ENCODE measurements at places on chromosomes 7 and 10.

- no peak for DNase-seq
Measured at GRCh38 chr10:31136386-31136785, 104.7 kb upstream of the ZNF438 start.

- no peak for DNase-seq
Measured at GRCh38 chr7:25669281-25669781, 441.0 kb upstream of the NPVF start.

DNA sequence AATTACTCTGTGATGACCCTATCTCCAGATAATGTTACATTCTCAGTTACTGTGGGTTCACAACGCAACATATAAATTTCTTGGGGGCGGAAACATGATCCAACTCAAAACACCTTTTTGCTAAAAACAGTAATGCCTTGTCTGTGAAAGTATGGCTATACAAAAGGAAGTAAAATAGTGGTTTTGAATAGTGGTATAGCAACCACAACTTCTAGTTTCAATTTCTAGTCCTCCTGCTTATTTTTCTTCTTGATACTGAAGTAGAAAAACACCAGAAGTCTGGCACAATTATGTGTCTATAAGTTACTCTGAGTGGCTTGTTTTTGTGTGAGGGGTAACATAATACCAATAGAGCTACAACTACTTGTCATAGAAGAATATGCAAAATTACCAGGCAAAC lies 21.5 kb upstream of the ZNF800 start:
- DNase-seq = no peak

DNA sequence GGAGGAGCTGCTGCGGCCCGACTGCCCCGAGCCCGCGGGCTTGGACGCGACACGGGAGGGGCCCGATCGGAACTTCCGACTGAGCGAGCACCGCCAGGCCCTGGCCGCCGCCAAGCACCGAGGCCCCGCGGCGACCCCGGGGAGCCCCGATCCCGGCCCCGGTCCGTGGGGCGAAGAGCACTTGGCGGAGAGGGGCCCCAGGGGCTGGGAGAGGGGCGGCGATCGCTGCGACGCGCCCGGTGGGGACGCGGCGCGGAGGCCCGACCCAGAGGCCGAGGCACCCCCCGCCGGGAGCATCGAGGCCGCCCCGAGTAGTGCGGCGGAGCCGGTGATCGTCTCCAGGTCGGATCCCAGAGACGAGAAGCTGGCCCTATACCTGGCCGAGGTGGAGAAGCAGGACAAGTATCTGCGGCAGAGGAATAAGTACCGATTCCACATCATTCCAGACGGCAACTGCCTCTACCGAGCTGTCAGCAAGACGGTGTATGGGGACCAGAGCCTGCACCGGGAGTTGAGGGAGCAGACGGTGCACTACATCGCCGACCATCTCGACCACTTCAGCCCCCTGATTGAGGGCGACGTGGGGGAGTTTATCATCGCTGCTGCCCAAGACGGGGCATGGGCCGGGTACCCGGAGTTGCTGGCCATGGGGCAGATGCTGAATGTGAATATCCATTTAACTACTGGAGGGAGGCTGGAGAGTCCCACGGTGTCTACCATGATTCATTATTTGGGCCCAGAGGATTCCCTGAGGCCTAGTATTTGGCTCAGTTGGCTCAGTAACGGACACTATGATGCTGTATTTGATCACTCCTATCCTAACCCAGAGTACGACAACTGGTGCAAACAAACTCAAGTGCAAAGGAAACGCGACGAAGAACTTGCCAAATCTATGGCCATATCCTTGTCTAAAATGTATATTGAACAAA lies 1.4 kb downstream of the OTUD1 start:
- DNase-seq = no peak

DNA sequence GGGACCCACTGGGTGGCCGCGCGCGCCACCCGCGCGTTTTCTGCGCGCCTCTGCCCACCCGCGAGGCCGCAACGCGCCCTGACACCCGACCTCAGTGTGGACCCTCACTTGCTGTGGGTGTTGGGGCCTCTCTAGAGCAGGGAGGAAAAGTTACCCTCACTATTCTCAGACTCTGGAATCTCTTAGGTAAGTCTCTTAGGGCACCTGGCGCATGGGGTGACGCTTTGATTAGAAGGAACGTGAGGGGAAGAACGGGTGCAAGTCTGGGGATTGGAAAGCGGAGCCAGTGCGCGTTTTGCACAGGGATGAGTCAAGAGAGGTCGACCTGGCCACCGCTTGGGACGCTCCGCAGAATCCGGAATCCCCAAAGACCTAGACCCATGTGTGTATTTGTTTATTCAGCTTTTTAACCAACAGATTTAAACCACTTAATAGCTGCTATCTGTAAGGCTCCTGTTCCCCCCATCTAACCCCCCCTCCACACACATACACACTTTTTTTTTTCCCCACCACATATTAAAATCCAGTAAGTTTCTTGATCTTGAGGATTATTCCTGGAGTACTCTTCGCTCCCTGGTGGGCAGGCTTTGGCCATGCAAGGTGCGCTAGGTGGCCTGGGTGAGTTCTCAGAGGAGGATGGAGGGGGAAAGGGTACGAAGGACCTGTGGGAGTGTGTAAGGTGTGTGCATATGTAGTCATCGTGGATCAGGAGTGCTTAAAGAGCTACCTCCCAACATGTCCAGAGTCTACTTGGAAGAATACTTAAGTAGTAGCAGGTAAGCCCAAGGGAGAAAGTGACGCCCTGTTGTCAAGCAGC lies 169.1 kb upstream of the PPP1R3A start:
- no peak for DNase-seq

DNA sequence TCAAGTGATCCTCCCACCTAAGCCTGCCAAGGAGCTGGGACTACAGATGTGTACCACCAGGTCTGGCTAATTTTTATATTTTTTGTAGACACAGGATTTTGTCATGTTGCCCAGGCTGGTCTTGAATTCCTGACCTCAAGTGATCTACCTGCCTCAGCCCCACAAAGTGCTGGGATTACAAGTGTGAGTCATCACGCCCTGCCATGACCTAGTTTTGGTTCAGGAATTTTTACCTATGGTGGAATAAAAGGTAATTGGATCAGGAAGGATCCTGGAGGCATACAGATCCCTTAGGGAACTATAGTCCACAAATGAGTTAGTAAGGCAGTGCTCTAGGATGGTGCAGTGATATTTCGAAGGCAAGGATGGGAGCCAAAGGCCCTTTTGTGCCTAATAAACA lies 717.9 kb downstream of the PHTF2 start:
- no peak for DNase-seq

DNA sequence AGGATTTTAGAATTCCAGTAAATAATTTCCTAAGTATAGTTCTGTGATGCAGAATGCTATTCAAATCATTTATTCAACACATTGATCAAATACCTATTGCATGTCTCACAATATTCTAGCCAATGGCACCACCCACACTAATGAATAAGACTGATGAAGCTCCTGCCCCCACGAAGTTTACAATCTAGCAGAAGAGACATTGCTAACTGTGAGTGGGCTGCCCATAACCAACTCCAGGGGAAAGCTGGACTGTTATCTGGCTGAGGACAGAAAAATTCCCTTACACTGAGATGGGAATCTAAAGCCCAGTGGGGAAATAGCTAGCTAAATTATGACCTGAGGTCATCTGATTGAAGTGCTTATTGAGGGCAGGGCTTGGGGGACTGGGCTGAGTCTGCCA lies 128.8 kb upstream of the LYZL2 start:
- DNase-seq = no peak

DNA sequence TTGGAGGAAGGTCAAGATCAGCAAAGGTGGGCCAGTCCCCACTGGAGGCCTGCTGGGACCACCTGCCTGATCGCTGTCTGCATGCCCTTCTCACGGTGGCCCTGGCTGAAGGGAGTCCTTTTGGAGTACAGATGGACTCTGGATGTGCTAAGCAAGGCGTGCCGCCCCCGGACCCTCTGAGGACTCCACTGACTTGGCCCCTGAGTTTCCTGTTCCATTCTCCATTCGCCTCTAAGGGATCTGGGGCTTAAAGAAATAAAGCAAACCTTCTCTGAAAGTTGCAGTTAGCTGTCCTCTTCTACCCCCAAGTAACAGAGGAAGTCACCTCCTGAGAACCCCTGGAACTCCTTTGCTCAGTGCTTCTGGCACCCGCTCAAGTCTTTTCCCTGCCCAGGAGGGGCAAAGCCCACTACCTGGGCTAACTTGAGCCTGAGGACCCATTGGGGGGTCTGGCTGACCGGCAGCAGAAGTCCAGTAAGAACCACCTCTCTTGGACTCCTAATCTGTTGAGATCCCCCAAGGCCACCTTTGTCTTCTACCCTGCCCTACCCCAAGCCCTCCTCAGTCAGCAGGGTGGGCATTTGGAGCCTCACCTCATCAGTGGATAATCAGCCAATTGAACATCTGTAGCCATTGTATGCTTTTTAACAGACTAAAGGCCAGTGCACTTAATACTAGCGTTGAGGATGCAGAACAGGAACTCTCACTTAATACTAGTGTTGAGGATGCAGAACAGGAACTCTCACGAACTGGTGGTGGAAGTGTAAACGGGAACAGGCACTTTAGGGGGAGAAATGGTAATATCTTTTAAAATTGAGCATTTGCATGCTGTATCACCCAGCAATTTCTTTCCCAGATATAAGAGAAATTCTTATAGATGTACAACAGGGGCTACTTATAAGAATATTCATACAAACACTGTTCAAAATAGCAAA lies 2.2 kb downstream of the TBATA start:
- no peak for DNase-seq

DNA sequence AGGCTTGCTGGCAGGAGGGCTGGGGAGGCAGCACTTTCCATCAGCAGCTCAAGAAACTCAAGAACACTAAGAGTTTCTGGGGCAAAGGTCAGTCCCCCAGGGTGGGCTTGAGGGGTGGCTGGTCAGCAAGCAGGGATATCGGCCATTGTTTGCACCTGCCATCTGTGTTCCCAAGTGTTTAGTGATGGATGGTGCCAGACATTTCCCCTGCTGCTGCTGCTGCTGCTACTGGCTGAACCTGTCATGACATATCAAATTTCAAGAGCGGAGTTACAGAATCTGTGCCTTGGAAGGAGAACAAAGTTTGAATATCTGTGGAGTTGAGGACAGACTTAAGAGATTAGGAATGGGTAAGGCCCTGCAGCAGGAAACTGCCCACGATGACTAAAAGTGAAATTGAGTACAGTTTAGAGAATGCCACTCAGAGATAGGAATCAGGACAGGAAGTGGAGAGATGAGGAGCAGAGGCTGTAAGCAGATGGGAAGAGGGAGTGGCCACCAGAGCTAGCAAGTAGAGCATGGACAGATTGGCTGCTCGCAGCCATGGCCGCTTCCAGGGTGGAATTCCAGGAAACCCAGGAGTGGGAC lies 39.2 kb upstream of the PPP1R3C start:
- no peak for DNase-seq

DNA sequence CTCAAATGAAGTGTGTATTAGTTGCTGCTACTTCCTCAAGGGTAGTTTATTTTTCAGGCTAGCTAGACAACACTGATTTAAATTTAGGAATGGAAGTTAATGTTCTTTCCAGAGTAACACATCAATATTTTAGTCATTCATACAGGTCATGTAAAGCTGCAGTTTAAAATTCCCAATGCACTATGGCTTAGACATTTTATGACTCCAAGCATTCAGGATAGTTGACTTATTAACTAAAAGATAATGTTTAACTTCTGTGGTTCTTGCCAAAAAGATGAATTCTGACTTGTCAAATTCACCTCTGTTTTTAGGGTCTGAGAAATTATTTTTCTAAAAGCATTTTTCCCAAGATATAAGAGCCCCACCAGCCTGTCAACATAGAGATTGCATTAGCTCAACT lies 131.9 kb downstream of the TFPI2 start:
- DNase-seq = no peak

GRCh38 chr10:71621231-71622153 lies 98.1 kb downstream of the C10orf105 start:
- DNase-seq = no peak

- DNase-seq = no peak
Measured at GRCh38 chr7:80640846-80641245, 2.4 kb downstream of the CD36 start.

DNA sequence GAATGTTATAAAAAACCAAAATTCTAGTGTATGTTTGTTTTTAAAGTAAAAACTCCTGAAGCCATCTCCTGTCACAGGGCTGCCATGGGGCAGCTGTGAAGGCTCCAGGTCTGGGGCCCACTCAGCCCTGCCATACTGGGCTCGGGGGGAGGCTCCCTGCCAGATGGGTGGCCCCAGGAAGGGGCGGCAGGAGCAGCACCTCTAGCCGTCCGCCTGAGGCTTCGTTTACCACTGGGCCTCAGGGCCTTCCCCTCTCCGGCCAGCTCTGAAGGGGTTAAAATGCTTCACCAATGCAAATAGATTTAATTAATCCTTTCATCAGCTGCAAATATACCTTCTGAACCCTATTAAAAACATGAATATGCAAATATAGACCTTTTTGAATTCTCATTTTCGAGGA lies 139.0 kb downstream of the ELFN1 start:
- no peak for DNase-seq

GRCh38 chr7:96415293-96415940 lies 93.5 kb upstream of the SLC25A13 start:
- DNase-seq = no peak

DNA sequence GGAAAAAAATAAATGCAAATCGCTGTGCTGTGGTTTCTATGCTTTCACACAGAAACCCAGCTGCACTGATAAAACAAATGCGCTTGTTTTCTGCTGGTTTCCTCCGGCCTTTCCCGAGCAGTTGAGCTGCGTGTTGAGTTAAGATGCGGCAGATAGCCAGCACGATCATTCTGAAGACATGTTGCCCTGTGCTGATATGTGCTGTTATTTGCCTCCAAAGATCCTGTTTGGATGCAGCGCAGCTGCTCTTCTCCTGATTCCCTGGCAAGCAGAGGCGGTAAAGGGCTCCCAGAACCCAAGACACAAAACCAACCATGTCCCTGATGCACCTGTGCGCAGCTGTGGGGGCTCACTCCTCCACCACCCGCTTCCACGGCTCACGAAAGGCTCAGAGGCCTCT lies 225.4 kb downstream of the PAXIP1 start:
- DNase-seq = no peak

- no peak for DNase-seq
Measured at GRCh38 chr10:74763934-74764591, 62.3 kb upstream of the KAT6B start.

- DNase-seq = no peak
Measured at GRCh38 chr10:132395704-132396493, 1.1 kb upstream of the PWWP2B start.

- no peak for DNase-seq
Measured at GRCh38 chr10:21519941-21520436, 5.5 kb downstream of the SKIDA1 start.

- no peak for DNase-seq
Measured at GRCh38 chr7:43208242-43208641, 95.8 kb downstream of the HECW1 start.

DNA sequence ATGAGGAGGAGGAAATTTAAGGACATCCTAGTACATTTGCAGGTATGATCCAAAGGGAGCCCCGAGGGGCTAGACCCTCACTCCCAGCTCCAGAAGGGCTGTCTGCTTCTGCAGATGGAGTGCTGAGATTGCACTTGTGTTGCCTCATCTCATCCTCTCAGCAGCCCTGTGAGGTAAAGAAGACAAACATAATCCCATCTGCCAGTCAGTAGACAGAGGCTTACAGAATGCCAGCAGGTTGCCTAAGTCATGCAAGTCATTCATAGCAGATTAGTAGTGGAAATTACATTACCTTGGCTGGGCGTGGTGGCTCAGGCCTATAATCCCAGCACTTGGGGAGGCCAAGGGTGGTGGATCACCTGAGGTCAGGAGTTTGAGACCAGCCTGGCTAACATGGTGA lies 45.4 kb downstream of the BLVRA start:
- no peak for DNase-seq
